Activated naive CD4-positive, alpha-beta T cell treated with Interleukin-2 at 50 U/mL for 16 hours (primary cell): ENCODE measurements at places on chromosomes 2 and 18.
A peak's percentile ranks its signal among the peaks of the same experiment; 100 is the strongest.

- no peak for DNase-seq
Measured at GRCh38 chr2:172357442-172357841, 69.9 kb upstream of the ITGA6 start.

DNA sequence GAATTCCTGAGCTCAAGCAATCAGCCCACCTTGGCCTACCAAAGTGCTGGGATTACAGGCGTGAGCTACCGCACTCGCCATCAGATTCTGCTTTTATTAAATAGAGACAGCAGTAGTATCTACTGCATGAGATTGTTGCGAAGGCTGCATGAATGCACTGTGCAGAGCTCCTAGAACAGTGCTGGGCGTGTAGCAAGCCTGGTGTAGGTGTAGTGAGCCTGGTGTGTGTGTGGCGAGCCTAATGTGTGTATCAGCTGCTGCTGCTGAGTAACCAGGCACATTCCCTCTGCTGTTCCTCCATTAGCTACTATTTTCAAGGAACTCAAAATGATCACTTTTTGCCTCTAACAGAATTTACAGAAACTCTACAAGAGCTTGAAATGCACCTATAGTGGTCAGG lies 57.6 kb downstream of the PTPRM start:
- no peak for DNase-seq

GRCh38 chr2:111897924-111898702 lies at the start of gene MERTK:
MERTK (plus strand) TSS chr2:111898607; CDS start chr2:111898736, 129 bp downstream.
- DNase-seq: peak; percentile 55

DNA sequence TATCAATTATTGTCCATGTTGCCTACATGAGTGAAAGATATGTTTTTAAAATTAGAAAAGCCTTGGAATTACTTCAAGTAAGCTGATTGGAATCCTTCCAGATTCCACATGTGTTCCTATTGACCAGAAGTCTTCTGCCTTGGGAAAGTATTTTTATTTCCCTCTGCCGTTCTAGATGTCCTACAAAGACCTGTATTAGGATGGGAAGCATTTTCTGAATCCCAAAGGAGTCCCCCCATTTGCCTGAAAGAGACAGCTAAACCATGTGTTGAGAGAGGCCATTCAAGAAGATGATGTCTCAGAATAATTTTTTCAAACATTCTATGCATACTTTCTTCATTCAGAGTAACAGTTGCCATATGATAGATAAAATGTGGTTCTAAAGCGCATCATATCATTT lies 19.0 kb upstream of the MYO1B start:
- no peak for DNase-seq

- DNase-seq: no peak
Measured at GRCh38 chr2:38551746-38552145, 51.0 kb downstream of the HNRNPLL start.

DNA sequence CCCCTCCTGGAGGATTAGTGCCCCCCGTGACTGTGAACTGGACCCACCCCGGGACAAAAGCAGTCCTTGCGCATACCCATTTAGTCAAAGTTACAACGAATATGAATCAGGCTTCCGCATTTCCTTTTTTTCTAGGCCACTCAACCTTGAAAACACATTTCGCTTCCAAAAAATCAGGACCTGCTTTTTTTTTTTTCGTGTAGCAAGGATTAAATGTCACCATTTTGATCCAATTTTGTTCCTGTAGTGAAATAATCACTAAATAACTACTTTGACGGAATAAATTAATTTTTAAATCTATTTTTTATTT lies 464 bp upstream of the FTCDNL1 start:
- DNase-seq: no peak

DNA sequence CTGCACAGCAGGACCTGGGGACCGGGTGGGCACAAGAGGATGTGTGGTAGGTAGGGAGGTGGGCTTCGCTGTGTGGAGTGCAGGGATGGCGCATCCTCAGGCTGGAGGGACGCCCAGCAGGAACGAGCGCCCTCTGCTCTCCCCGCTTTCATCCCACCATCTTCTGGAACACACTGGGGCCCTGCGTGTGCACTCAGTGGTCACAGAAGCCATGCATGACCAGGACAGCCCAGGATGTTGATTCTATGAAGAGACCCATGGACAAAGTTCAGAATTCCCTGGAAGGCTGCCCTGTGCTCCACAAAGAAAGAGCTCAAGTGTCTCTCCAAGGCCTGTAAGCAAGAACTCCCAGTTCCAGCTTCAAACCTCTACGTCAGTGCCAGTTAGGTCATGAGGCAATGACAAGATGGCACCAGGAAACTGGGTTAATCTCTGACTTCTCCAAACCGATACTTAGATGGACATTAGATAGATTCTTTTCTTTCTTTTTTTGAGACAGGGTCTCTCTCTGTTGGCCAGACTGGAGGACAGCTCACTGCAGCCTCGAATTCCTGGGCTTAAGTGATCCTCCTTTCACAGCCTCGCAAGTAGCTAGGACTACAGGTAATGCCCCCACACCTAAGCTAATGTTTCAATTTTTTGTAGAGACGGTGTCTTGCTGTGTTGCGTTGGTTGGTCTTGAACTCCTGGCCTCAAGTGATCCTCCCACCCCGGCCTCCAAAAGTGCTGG lies 3.4 kb downstream of the SLC66A2 start:
- DNase-seq: no peak
